Activated CD8-positive, alpha-beta memory T cell treated with anti-CD3 and anti-CD28 coated beads, Interleukin-2, amount 10 ng/mL, durations not matched to agents 7 days and 5 days (primary cell): ENCODE measurements at places on chromosomes 4 and X. TPM values are rescaled to one million over a fixed set of nuclear protein-coding genes. Genes with fewer than 3 reads are reported as not detected.

Gene GATA1
- total RNA-seq: not detected

GRCh38 chr4:38359113-38359512, 304.9 kb upstream of the KLF3 start:
- no peak for DNase-seq
- H3K27me3 ChIP-seq: no peaks in the 10 kb centered on the region
- peaks cover 2% of the 10 kb centered on the region for H3K36me3 ChIP-seq
- H3K4me1 ChIP-seq: peaks cover 8% of the 10 kb centered on the region
- H3K27ac ChIP-seq: no peak overlapping the region

DNA sequence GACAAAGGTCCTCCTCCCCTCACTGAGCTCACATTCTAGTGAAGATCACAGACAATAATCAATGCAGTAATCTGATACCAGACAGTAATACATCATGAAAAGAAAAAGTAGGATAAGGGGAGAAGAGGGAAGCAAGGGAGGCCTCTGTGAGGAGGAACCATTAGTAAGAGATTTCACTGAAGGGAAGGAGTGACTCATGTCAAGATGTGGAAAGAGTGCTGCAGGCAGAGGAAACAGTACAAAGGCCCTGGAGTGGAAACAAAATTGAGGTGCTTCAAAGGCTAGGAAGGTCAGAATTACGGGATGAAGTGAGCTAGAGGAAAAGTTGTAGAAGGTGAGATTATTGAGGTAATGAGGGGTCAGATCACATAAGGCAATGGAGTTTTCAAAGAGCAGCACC, 38.1 kb downstream of the LAMTOR3 start:
- peaks cover 58% of the 10 kb centered on the region for H3K36me3 ChIP-seq
- H3K27ac ChIP-seq: peak overlapping the region; percentile 97
- H3K4me1 ChIP-seq: peaks cover 64% of the 10 kb centered on the region
- no peaks in the 10 kb centered on the region for H3K27me3 ChIP-seq

Gene TMEM144
- not detected for total RNA-seq

GRCh38 chr4:176377780-176378179, 58.0 kb downstream of the SPCS3 start:
- no peak overlapping the region for H3K27ac ChIP-seq
- no peak for DNase-seq
- no peaks in the 10 kb centered on the region for H3K4me1 ChIP-seq
- H3K4me3 ChIP-seq: no peak overlapping the region

DNA sequence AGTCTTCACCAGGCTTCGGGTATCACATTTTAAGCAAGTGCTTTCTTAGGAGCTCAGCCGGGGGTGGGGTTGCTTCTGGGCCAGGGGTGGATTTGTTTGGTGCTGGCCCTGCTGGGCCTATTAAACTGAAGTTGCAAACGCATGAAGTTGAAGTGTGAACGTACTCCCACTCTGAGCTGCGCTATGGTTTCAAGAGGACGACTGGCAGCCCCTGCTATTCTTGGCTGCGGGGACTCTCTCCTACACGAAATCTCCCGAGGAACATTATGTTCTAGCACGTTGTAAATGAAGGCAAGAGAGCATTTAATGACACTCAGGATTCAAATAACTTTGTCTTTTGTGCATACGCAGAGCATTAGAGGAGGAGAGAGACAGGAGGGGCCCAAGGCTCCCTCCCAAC, 401.3 kb upstream of the BOD1L1 start:
- no peak overlapping the region for H3K27ac ChIP-seq
- no peak for DNase-seq
- H3K4me1 ChIP-seq: no peaks in the 10 kb centered on the region
- no peak overlapping the region for H3K4me3 ChIP-seq
- no peaks in the 10 kb centered on the region for H3K27me3 ChIP-seq
- no peaks in the 10 kb centered on the region for H3K36me3 ChIP-seq

Gene IQSEC2
- 0.40 TPM for total RNA-seq

Gene NHS
- 1.4 TPM for total RNA-seq

DNA sequence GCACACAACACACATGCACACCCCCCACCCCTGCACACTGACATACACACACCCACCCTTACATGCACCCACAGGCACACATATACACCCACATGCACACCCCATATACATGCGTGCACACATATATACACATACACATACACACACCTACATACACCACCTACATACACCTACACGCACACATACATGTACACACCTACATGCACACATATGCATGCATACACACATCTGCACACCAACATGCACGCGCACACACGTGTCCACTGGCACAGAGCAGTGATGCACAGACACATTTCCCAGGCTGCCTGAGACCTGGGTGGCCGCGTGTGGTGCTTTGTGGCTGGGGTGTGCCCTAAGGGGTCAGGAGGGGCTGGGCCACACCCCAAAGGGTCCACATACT, 31.7 kb downstream of the FGFRL1 start:
- peaks cover 9% of the 10 kb centered on the region for H3K27me3 ChIP-seq
- no peak overlapping the region for H3K4me3 ChIP-seq
- no peak for DNase-seq
- H3K36me3 ChIP-seq: peaks cover 2% of the 10 kb centered on the region
- no peaks in the 10 kb centered on the region for H3K4me1 ChIP-seq

Gene NPFFR2
- not detected for total RNA-seq

GRCh38 chr4:85149676-85150075, 183.2 kb upstream of the WDFY3 start:
- no peak for DNase-seq
- H3K4me3 ChIP-seq: no peak overlapping the region
- H3K27me3 ChIP-seq: no peaks in the 10 kb centered on the region
- no peaks in the 10 kb centered on the region for H3K4me1 ChIP-seq

DNA sequence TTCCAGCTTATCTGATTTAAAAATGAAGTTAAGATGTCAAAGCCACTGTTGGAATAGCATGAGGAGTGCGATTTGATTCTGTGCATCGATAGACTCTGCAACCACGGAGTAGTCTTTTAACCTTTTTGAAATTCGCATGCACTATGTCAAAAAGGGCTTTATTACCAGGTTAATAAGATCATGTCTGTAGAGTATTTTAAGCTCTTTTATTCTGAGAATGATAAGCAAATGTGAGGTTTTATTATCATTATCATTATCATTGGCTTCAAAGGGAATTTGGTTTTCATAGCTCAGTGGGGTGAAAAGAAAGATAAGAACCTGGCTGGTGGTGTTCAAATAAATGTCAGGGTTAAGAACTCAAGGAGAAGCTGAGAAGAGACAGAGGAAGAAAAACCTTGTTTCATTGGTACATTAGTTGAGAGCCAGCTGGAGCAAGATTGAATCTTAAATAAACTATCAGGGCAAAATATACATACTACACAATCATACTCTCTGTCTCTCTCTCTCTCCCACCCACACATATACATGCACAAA, 102.6 kb downstream of the MMRN1 start:
- H3K27ac ChIP-seq: no peak overlapping the region
- no peaks in the 10 kb centered on the region for H3K36me3 ChIP-seq
- H3K4me1 ChIP-seq: no peaks in the 10 kb centered on the region
- no peaks in the 10 kb centered on the region for H3K27me3 ChIP-seq

- no peaks in the 10 kb centered on the region for H3K36me3 ChIP-seq
- no peak overlapping the region for H3K27ac ChIP-seq
- DNase-seq: no peak
- peaks cover 13% of the 10 kb centered on the region for H3K27me3 ChIP-seq
These were observed 3.6 kb upstream of the BBS12 start for GRCh38 chr4:122728856-122729255.

DNA sequence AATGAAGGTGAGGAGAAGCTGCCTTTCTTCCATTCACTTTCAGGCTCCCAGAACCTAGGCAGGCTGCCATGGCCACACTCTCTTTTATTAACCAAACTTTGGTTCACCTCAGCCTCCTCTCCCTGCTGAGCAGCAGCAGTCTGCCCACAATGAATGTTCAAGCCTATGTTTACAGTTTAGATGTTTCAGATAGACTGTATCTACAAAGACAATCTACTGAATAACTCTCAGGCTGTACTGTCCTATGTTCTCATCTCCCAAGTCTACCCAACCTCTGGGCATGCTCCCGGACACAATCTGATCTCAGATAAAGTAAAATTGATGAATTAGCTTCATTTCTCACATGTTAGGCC, 59.2 kb upstream of the TMEM164 start:
- H3K27me3 ChIP-seq: peaks cover 3% of the 10 kb centered on the region
- no peaks in the 10 kb centered on the region for H3K36me3 ChIP-seq
- DNase-seq: no peak
- no peak overlapping the region for H3K27ac ChIP-seq
- no peak overlapping the region for H3K4me3 ChIP-seq

DNA sequence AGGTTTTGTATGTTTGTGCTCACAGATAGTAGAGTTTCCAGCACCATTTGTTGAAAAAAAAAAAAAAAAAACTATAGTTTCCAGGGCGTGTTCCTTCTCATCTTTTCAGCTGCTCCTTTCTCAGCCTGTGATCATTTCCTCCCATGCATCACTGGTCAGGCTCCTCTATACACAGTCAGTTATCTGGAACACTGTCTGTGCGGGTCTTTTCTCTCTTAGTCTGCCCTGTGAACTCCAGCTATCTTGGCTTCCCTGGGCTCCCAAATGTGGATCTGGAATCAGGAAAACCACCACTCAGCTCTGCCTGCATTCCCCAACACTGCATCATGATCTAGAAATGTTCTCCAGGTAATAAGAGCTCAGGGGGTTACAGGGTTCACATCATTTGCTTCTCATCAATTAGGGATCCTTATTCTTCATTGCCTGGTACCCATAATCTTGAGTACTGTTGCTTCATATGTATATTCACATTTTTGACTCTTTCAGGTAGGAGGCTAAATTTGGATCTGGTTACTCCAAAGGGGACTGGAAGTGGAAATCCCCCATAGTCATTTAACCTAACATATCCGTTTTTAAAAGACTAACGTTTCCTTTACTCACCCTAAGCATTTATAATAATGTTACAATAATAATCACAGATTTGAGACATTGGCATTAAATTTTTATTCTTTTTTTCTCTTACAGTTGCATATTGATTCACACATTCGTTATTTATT, 221.8 kb upstream of the KLF3 start:
- H3K27ac ChIP-seq: no peak overlapping the region
- peaks cover under 1% of the 10 kb centered on the region for H3K27me3 ChIP-seq
- H3K36me3 ChIP-seq: peaks cover 2% of the 10 kb centered on the region
- no peaks in the 10 kb centered on the region for H3K4me1 ChIP-seq
- no peak for DNase-seq

GRCh38 chr4:124934916-124935315, 222.4 kb upstream of the ANKRD50 start:
- H3K4me3 ChIP-seq: no peak overlapping the region
- H3K36me3 ChIP-seq: no peaks in the 10 kb centered on the region
- no peak overlapping the region for H3K27ac ChIP-seq
- no peak for DNase-seq

Gene RADX
- total RNA-seq: 10.2 TPM

Gene SHROOM2
- not detected for total RNA-seq

DNA sequence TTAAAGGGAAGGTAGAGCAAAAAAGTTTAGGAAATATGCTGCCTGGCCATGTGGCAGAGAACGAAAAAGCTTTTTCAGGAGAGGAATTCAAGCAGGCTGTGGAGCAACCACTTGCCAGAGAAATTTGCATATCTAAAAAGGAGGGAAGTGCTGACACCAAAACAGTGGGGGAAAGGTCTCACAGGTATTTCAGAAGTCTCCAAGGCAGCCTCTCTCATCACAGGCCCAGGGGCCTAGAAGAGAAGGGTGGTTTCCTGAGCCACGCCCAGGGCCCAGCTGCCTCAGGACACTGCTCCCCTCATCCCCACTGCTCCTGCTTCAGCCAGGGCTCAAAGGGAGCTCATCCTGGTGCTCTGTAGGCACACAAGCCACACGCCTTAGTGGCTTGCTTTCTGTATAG, 29.9 kb upstream of the STS start:
- no peaks in the 10 kb centered on the region for H3K27me3 ChIP-seq
- peaks cover 14% of the 10 kb centered on the region for H3K36me3 ChIP-seq
- H3K4me1 ChIP-seq: peaks cover 10% of the 10 kb centered on the region
- no peak overlapping the region for H3K4me3 ChIP-seq
- no peak for DNase-seq

- no peak overlapping the region for H3K27ac ChIP-seq
- H3K4me1 ChIP-seq: no peaks in the 10 kb centered on the region
- no peak overlapping the region for H3K4me3 ChIP-seq
- H3K27me3 ChIP-seq: no peaks in the 10 kb centered on the region
- no peak for DNase-seq
- no peaks in the 10 kb centered on the region for H3K36me3 ChIP-seq
These were observed 150.6 kb downstream of the GPC3 start for GRCh38 chrX:133834771-133835170.

DNA sequence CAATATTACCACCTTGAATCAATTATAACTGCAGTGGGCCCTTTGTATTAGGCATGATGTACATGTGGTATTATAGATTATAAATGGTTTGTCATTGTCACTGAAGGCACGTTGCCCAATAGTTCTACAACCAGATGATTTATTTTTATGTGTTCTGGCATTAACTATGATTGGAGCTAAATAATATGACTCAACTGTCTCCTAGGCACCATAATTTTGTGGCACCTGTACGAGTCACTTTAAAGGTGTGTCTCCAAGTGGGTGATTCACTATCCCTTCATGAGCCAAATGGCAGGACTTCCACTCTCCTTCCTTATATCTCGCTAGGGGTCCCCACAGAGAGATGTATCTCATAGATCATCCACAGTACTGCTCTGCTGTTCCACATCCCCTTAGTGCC, 6.1 kb upstream of the SMPX start:
- H3K36me3 ChIP-seq: no peaks in the 10 kb centered on the region
- no peak overlapping the region for H3K27ac ChIP-seq
- no peak overlapping the region for H3K4me3 ChIP-seq

GRCh38 chr4:98289375-98289774, 28.2 kb downstream of the RAP1GDS1 start:
- H3K36me3 ChIP-seq: peaks cover 22% of the 10 kb centered on the region
- no peak for DNase-seq
- no peaks in the 10 kb centered on the region for H3K27me3 ChIP-seq
- H3K4me3 ChIP-seq: peak overlapping the region; percentile 53

Gene TCEAL7
- not detected for total RNA-seq

Gene SH3D19
- not detected for total RNA-seq

Gene GRPEL1
- 40.0 TPM for total RNA-seq

DNA sequence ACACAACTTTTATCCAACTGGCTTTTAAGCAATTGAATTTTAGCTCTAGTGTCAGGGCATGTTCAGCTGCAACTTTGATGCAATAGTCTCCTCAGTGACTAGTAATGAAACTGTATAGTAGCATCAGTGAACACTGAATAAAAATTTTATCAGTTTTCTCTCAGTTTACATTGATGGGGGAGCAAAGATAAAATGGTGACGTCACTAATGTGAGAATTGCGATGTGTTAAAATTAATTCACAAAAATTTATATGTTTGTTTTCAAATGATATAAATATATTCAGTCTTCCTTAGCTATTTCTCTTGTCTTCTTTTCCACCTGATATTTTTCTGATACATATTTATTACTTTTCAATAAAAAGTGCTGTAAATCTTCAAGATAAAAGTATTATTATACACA, 508.8 kb upstream of the AGA start:
- no peak overlapping the region for H3K27ac ChIP-seq
- H3K4me3 ChIP-seq: no peak overlapping the region
- no peak for DNase-seq
- no peaks in the 10 kb centered on the region for H3K4me1 ChIP-seq
- H3K27me3 ChIP-seq: no peaks in the 10 kb centered on the region
